ENCODE measurements at places on chromosomes 2 and 18. TPM values are rescaled to one million over a fixed set of nuclear protein-coding genes. Genes with fewer than 3 reads are reported as not detected.

DNA sequence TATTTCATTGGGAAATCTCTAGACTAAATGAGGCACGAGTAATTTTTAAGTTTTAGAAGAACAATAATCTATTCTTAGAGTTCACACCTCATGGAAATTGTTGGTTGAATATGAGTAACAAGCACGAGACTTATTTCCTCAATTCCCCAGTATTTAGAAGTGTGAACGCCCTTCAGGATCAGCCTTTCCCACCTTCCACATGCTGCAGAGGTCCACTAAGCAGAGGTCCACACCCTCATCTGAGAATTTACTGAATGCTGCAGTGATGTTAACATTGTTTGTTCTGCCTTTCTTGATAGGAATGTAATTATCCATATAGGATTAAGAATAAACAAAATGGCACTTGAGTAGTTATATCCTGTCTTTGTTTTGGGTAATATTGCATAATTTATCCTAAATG, 41.8 kb downstream of the LTBP1 start:
- DNase-seq, result no peak

DNA sequence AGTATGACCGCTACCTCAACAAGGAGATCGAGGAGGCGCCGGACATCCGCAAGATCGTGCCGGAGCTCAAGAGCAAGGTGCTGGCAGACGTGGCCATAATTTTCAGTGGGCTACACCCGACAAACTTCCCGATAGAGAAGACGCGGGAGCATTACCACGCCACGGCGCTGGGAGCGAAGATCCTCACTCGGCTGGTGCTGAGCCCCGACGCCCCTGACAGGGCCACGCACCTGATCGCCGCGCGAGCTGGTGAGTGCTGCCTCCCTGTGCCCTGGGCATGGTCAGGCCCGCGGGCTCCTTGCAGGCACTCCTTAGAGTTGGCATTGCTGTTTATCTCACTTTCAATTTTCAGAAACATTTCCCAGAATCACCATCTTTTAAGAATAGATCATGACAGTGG, 35.7 kb downstream of the CTDP1 start:
- no peak for DNase-seq

DNA sequence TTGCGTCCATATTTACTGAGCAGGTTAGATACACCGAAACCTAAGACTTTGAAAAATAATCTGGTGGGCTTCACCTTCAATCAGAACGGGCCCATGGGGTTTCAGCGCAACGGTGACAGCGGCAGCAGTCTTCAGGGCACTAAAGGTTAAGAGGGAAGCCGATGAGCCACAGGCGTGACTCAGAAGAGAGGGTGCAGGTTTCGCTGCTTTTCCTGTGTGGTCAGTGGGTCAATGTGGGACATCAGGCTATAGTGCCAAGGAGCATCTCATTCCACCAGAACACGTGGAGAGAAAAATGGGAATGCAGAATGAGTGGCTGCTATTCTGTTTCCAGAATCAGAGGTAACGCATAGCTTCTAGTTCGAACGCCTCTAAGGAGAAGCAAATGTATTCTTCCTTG, 8.9 kb downstream of the PTGR3 start:
- DNase-seq, result no peak

DNA sequence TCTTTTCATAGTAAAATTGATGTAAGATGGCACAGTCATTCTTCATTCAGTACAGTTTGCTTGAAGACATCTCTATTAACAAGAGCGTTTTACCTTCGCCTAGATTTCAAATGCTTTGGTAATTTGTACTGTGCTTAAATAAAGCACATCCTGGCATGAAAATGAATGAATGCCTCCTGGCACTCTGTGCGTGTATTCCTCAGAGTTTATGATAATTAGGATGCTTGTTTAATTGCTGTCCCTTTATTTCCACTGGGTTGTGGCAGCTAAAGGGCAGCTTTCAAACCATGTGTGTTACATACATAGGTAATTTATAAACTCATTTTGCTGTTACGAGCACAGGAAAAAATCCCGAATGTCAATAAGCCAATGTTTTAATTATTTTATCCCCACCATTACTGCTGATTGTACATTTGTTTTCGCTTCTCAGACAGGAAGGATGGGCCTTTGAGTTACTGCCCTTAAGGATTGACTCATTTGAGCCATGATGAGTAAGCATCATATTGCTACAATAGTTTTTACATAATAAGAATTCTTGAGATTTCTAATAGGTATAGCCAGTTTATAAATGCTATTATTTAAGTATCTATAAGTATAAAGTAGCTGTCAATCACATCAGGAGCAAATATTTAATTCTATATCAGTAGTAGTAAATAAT, 516.5 kb downstream of the XIRP2 start:
- no peak for DNase-seq

DNA sequence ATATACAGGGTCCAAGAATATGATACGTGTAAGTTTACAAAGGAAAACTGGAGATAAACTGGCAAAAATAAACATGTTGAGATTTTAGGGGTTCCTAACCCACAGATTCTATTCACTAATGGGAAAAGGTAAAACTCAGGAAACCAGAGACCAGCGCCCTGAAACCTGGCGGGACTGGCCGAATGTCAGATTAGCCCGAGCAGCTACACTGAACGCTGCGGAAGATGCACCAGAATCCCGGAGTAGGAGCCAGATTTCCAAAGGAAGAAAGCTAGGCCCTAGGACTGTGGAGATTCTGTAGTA, 679 bp upstream of the WDR75 start:
- DNase-seq, result no peak

DNA sequence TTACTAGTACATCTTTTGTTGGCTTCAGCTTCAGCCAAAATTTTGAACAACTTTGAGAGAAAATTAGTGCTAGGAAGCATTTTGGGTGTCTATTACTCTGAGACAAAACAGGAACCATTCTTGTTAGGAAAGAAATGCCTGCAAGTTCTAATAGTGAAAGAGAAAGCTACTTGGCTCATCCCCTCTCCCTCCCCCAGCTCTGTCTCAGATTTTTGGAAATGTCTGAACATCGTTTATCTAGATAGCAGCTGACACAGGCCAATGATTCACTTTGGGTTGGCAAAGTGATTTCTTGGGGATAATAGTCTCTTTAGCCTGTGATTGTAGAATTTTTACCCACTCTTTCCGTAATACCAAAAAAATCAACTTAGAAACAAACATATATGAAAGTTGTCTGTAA, 42.3 kb upstream of the PTPRM start:
- no peak for DNase-seq

DNA sequence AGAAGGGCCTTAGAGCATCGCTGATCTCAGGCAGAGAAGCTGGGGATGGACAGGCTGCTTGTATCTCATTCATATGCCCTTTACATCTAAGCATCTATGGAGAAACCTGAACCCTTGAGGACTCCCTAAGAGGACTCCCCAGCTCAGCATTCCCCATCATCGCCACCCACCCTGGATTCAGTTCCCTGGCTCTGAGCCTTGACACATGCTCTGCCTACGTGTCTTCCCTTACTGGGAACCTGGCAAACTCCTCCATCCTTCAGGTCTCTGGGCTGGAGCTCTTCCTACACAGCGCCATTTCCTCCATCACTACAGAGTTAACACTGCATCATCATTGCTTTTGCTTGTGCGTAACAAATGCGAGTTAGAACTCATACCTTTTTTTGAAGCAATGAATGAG, 31.2 kb upstream of the OTOF start:
- no peak for DNase-seq

- peak; percentile 40 for DNase-seq
These were observed 288.4 kb downstream of the ASXL3 start for GRCh38 chr18:33866386-33866785.

DNA sequence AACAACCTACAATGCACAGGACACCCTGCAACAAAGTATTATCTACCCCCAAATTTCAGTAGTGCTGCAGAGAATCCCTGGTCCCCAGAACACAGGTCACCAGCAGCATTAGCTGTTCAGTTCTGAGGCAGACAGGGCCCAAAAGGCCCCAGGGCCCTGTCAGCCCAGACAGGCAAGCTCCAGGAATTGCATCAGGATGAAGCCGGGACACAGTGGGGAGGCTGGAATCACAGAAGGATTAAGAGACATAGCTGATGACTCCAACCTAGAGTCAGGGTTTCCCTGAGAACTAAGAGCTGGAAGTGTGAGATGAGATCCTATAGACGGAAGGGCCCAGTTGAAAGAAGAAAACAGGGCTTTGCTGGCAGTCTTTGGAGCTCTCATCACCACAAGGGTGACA, 148.1 kb downstream of the GALNT14 start:
- DNase-seq, result no peak

DNA sequence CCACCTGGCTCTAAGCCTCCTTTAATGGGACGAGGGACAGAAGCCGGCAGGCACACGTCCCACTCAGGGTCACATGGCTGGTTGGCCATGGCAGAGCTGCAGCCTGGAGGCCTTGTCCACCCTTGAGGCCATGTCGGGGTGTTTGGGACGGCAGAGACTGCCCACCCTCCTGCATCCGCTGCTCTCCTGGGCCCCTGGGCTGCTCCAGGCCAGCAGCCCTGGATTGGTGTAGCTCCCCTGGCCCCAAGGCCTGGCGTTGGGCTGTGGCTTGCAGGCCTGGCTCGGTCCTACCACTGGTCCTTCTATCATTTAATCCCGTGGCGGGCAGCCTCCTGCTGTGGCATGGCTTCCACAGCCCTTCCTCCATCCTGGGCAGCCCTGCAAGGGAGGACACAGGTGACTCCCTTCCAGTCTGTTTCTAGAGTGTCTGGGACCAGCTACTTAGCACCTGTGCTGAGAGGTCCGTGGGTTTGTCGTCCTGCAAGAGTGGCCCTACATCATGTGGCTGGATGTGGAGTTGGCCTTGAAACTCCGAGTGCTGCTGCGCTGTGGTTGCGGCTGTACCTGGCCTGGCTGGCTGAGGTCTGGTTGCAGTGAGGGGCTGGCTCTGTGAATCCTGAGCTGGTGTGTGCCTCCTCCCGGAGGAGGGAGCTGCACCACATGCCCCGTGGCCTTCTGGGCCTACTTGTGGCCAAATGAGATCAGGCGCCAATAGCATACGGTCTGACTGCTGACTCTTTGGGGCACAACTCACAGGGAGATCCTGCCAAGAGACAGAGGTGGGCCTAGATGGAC, 67.3 kb downstream of the SH3RF3 start:
- DNase-seq, result no peak

- DNase-seq, result no peak
These were observed 89.2 kb upstream of the GLS start for GRCh38 chr2:190791347-190791975.

- no peak for DNase-seq
These were observed 9.1 kb upstream of the ATP6V1C2 start for GRCh38 chr2:10712185-10712809.

DNA sequence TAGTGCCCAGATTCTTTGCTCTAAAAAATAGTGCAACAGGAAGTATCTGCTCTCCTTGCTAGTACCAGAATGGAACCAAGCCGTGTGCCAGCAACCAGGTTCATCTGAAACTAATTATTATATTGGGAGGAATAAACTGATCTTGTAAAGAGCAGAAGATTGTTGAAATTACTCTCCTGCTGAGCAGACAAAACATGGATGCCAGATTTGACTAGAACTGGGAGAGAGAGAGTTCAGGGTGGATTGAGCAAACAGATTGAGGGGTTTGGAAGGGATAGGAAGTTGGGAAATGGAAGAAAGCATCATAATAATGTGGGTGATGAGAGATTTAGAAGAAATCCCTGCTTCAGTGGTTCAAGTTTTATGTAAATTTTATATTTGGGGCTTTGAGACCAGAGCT, 160.1 kb upstream of the RASGRP3 start:
- no peak for DNase-seq

DNA sequence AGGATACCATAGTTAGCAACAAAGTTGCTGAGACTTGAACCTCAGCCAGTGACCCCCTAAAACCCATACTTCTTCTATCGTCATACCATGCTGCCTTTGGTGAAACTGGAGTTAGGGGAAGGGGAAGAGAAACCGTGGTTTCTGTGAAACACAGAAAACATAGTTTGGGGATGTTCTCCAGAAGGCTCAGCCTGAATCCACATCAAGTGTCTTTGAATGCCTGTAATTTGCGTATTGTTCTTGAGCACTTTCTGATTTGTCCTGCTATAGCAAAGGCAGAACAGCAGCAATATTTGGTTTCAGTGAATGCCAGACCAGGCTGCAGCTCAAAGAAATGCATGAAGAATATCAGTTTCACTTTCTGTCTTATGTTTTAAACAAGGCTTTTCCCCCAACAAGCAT, 258.7 kb downstream of the TTC32 start:
- no peak for DNase-seq

- DNase-seq, result no peak
These were observed at the start of gene ANKRD29 for GRCh38 chr18:23662309-23663263. ANKRD29 (minus strand) TSS chr18:23662911; CDS start chr18:23662730, 181 bp downstream.

DNA sequence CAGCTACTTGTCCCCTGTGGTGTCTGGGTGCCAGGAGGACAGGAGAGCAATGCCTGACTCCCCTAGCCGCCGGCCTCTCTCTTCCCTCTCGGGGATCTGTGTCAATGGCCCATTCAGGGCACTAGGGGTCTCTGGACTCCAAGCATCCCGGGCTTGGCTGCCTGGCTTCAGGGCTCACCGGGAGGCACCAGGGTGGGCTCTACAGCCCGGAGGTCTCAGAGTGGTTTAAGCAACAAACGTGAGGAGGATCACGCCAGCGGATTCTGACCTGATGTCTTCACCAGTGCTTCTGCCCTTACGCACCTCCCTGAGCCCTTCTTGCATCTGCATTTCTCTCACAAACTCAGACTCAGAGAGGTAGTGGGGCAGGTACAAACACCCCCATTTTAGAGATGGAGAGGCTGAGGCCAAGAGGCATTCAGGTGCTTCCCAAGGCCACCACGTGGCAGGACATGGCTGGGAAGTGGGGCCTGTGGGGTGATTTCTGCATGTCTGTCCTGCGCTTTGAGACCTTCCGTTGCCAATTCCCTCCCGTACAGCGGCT, 243.0 kb downstream of the CELF4 start:
- DNase-seq, result peak; percentile 81

DNA sequence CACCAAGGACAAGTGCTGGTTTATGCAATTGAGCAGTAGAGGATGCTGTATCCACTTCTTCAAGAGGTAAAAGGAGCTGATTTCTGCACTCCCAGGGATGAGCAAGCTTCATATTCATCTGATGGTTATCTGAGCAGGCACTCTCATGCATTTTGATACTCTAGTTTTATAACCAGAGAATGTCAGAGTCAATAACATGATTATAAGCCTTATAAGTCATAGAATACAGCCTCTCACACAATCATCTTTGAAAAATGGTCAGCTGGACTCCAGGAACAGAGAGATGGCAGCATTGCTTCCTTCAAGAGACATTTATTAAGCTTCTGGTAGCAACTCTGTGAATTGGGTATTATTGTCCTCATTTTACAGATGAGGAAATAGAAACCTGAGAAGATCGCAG, 167.1 kb downstream of the SLC8A1 start:
- DNase-seq, result no peak

The FSHR gene
- not detected for total RNA-seq

The ID2 gene
- 33.9 TPM for total RNA-seq

The KCNF1 gene
- not detected for total RNA-seq

The PLEK gene
- 224 TPM for total RNA-seq

The UGT1A4 gene
- total RNA-seq, result not detected

The CREG2 gene
- not detected for total RNA-seq

The IL36RN gene
- total RNA-seq, result not detected

The TTN gene
- total RNA-seq, result under 0.01 TPM

The PDE11A gene
- total RNA-seq, result 0.52 TPM

The OSGEPL1 gene
- total RNA-seq, result 11.0 TPM

The TNFRSF11A gene
- 1.2 TPM for total RNA-seq
